ENCODE measurements at places on chromosomes 1 and 21. TPM values are rescaled to one million over a fixed set of nuclear protein-coding genes. Genes with fewer than 3 reads are reported as not detected.

Gene AMY2A
- total RNA-seq, result not detected

DNA sequence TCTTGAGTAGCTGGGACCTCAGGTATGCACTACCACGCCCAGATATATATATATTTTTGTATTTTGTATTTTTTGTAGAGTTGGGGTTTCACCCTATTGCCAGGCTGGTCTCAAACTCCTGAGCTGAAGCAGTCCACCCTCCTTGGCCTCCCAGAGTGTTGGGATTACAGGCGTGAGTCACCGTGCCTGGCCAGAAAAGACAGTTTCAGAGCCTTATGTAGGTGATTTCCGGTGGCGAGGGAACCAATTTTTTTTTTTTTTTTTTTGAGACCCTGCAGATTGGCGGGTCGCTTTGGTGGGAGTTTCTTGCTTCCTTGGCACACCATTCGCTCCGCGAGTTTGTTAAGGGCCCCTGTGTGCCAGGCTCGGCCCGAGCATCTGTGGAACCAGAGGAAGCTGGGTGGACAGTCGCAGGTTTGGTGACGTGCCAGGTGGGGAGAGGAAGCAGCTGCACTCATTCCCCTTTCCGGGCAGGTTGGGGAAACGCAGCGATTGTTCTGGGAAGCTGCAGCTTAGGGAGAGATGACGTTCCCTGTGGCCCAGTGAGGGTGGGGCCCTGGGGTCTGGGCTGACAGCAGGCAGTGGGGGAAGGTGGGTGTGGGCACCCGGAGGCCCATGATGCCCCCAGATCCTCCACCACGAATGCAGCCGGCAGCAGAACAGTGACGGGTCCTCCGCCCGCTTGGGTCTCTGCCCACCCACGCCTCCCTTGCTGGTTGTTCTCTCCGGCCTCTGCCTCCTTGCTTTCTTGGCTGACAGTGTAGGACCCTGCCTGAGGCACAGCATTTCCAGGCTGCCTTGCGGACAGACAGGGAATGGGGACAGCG, 25.1 kb downstream of the SPSB1 start:
- no peak for DNase-seq

GRCh38 chr1:5254131-5254725, 599.8 kb downstream of the AJAP1 start:
- DNase-seq, result no peak

DNA sequence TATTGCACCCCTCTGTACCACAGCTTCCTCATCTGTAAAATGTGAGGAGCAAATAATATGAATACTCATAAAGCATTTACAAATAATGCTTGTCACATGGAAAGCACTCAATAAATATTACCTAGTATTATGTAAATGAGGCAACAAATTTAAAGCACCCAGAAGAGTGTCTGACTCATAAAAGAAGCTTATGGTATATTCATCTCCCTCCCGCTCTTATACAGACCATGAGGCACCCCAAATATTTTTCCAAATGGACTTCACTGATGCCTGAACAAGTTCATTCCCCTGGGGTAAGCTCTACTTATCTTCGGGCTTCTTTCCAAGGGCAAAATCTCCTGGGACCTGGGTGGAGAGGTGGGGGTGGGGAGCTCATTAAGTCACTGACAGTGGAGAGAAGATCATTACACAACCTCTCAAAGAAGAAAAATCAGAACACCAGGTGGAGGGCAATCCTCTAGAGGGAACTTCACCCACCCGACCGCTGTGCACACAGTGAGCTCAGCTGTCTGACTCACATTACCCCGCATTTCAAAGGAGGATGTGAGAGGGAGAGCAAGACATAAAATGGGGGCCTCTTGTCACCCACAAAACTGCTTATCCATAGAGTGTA, 166.2 kb downstream of the ASTN1 start:
- no peak for DNase-seq

GRCh38 chr1:102032534-102032933, 35.8 kb upstream of the OLFM3 start:
- DNase-seq, result no peak

DNA sequence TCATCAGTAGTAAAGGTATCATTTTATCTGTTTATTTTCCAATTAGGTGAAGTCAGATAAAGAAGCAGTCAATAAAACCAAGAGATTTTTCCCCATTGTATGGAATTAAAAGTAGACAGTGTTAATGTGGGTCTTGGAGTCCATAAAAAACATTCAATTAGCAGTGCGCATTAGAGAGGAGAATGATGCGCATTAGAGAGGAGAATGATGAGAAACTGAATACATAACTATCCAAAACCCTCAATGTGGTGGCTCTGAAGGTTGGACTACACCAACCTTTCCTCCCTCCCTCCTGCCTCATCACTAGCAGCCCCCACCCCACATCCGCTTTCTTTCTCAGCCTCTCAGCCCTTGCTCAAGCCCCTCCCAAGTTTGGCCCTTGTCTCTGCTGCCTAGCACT, 99.5 kb downstream of the DAB1 start:
- no peak for DNase-seq
